ENCODE measurements at places on chromosomes 12 and 14.

- DNase-seq = no peak
Measured at GRCh38 chr12:6936636-6937480, 6.8 kb upstream of the RNU7-1 start.

DNA sequence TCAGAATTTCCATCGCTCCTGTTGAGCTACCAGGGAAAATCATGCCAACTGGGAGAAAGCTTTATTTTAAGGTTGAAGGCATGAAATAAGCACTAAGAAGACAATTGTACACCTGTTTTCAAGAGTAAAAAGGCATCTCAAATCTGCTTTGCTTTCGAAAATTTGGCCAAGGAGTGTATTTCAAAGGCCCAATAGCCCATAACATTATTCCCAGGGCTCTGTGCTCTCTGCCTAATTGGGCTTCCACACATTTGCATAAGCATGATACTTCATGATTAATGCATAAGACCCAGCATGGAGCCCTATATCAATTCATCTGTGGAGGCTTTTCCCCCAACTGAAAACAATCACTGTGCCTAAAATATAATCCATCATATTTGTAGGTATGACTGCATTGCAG, 258.5 kb downstream of the NOVA1 start:
- no peak for DNase-seq

GRCh38 chr12:51702587-51702986, 111.6 kb downstream of the SCN8A start:
- no peak for DNase-seq

DNA sequence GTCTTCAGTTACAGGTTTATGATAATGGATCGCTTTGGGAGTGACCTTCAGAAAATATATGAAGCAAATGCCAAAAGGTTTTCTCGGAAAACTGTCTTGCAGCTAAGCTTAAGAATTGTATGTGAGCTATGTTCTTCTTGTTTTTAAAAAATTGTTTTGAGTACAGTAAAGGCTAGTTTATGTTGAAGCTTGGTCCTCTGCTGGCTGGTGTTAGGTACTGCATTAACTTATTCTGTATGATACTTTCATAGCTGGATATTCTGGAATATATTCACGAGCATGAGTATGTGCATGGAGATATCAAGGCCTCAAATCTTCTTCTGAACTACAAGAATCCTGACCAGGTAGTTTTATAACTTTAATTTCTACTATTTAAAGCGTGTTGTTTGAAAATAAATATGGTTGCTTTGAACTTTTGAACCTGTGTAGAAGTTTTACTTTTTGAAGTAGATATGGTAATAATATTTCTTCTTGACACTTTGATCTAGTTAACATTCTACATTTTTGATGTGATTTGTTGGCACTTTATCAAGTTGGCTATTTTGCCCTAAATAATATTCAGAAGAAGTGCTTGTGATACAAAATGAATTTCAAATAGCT, 55.7 kb downstream of the VRK1 start:
- DNase-seq = peak; percentile 23

GRCh38 chr12:4285070-4285469, 11.5 kb downstream of the CCND2 start:
- DNase-seq = no peak

GRCh38 chr12:21073129-21073528, 57.9 kb upstream of the SLCO1B1 start:
- DNase-seq = no peak

GRCh38 chr12:112357214-112357613, 25.0 kb downstream of the HECTD4 start:
- DNase-seq = no peak

DNA sequence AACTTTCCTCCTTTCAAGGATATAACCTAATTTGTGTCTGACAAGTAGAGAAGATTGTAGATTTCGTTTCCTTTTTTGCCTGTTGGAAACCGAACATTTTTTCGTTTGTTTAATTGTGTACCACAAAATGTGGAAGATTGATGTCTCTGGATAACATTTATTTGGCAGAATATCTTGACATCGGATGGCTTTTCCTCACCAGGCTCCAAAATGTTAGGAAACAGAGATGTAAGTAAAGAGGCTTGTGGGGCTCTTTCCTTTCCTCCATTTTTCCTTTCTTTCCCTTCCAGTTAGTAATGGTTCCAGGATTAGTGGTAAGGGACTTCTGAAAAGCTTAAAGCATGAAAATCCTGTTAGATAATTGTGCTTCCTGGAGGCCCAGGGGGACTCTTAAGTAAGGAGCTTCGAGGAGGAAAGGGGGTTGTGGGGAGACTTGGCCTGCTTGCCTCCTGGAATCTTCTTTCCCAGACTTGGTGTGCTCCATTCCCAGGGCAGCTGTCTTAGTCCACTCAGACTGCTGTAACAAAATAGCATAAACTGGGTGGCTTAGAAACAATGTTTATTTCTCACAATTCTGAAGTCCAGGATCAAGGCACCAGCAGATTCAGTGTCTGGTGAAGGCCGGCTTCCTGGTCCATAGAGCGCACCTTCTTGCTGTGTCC, 243.1 kb upstream of the PWP1 start:
- no peak for DNase-seq

- no peak for DNase-seq
Measured at GRCh38 chr14:91098591-91098990, 15.3 kb upstream of the DGLUCY start.

- DNase-seq = no peak
Measured at GRCh38 chr14:95023886-95024285, 133.4 kb downstream of the DICER1 start.
